ENCODE measurements at places on chromosomes 7 and 10.

GRCh38 chr7:87528730-87529129 lies 53.2 kb upstream of the ABCB4 start:
- DNase-seq: no peak

DNA sequence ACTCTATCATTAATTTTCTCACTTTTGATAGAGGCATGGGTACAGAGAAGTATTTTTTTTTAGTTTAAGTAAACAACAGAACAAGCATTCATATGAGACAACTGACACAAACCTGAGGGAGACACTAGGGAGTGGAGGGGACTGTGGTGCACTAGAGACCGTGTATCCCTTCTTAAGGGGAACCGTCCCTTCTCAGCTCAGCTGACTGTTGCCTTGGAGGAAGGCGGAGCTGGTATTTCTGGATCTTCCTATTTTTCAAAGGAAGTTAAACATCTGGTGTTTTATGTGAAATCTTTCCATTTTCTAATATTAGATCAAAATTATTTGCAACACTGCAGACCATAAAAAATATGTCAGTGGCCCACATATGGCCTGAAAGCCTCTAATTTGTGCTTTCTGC lies 113.6 kb upstream of the MACROH2A2 start:
- no peak for DNase-seq

GRCh38 chr7:34837316-34837715 lies 179.3 kb downstream of the NPSR1 start:
- DNase-seq: no peak

DNA sequence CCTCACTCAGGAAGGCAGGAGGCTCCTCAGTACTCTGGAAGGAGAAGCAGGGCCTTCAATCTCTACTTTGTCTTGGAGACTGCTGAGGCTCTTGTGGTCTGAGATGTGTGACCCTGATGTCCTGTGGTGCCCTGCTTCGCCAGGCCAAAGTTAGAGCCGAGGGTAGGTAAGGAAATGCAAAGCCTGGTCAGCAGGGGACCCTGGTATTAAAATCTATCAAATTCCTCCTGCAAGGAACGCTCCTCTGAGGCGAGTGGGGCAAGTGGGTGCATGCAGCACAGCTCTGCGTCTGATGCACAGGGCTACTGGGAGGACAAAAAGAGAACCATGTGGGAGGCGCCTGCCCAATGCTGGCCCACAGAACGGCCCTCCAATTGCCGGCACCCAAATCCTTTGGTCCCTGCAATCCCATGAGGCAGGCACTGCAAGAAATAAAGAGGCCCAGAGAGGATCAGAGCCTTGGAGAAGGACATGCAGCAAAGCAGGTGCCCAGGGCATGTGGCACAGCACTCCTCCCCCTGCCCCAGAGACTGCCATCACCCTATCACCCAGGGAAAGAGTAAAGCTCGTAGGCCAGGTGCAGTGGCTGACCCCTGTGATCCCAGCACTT lies 23.1 kb upstream of the ZMIZ1 start:
- no peak for DNase-seq

GRCh38 chr10:74910241-74910975 lies 84.0 kb downstream of the KAT6B start:
- DNase-seq: no peak

DNA sequence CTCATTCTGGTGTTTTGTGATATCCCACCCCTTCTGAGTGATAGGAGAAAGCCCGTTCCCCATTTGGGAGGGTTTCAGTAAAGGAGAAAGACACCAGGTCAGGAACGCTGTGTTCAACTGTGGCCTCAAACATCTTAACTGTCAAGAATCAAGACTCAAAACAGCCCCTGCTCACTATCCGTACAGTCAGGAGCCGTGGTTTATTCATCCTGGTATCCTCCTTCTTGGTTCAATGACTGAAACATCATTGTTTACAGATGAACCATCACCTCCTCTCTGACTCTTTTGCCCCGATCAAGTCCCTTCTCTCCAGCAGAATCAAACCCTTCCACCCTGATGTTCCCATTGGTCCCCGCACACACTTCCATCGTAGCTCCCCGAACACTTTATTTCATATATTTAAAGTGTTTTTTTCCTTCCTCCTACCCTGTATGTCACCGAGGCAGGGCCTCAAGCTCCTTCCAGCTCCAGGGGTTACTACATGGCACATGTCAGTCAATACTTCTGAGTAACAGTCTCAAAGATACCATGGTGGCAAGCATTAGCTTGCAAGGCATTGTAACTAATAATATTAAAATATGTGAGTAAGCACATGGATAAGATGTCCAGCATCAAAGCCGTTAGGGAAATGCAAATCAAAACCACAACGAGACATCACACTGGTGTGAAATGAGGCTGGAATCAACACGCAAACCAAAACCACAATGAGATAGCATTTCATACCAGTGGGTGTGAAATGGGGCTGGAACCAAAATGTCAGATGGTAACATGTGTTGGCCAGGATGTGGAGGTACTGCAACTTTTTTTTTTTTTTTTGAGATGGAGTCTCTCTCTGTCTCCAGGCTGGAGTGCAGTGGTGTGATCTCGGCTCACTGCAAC lies 124.7 kb upstream of the C1QL3 start:
- no peak for DNase-seq

DNA sequence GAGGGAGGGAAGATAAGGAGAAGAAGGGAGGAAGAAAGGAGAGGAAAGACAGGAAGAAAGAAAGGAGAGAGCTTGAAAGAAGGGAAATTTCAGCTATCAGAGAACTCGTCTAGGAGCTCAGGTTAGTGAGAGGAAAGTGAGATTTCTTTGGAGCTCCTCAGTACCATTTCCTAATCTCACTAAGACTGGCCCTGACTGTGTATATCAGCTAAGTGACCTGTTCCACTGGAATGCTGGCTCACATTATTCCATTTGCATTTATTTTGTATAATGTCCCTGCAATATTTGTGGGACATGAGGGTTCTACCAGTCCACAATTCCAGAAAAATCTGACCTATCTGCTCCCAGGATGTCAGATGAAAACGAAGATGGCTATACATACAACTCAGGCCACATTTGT lies 114.7 kb upstream of the CELF2 start:
- no peak for DNase-seq

DNA sequence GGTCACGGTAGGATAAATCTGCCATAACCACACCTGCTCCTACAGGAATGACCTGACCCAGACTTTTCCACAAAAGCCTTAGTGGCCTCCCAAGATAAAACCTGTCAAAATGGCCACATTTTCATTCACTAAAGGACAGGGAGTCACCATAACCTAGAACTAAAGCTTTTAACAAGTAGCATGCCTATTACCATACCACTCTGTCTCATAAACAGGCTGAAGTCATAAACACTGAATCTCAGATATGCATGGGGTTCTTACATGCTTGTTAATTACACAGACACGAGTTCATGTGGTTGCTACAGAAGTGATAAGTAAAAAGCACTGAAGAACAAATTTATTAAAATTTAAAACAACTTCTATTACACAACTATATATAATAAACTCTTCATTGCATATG lies 56.0 kb downstream of the HIPK2 start:
- DNase-seq: no peak

GRCh38 chr10:117752103-117752502 lies 209.6 kb downstream of the EMX2 start:
- DNase-seq: no peak

DNA sequence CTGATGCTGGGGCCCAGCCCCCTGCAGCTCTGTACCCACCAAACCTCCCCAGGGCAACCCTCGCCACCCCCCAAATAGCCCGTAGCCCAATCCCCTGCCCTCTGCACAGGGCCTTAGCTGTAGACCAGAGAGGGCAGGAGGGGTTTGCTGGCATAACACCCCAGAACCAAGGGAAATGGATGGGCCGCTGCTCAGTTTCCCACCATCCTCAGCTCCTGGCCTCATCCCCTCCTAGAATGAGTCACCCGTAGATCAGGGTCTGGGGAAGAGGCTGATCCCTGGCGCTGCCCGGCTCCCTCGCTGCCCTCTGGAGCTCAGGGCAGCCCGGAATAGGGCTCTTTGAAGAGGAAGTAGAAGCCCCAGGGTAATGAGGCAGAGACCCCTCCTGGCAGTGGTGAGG lies 31.2 kb downstream of the LDB3 start:
- no peak for DNase-seq

GRCh38 chr7:127933146-127933545 lies 98.1 kb downstream of the LRRC4 start:
- DNase-seq: no peak

- no peak for DNase-seq
These were observed 21.6 kb upstream of the GIMAP2 start for GRCh38 chr7:150663802-150664494.

- no peak for DNase-seq
These were observed 67.5 kb upstream of the IGFBP3 start for GRCh38 chr7:45988405-45989057.

DNA sequence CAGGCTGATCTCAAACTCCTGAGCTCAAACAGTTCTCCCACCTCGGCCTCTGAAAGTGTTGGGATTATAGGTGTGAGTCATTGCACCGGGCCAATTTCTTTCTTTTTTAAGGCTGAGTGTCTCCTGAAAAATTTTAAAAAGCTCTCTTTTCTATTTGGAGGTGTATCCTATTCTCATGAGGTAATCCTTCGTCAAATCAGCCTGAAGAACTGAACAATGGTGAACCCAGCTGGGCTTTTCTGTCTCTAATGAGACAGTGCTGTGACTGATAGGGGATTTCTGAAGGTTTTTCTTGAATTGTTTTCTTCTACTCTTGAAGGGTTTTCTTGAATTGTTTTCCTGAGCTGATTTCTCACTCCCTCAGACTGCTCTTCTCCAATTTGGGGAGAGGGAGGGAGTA lies 30.9 kb upstream of the CALU start:
- no peak for DNase-seq

GRCh38 chr7:157684909-157685429 lies 348.2 kb downstream of the DNAJB6 start:
- DNase-seq: no peak

GRCh38 chr7:31782411-31782991 lies 95.5 kb downstream of the PPP1R17 start:
- DNase-seq: peak; percentile 59

DNA sequence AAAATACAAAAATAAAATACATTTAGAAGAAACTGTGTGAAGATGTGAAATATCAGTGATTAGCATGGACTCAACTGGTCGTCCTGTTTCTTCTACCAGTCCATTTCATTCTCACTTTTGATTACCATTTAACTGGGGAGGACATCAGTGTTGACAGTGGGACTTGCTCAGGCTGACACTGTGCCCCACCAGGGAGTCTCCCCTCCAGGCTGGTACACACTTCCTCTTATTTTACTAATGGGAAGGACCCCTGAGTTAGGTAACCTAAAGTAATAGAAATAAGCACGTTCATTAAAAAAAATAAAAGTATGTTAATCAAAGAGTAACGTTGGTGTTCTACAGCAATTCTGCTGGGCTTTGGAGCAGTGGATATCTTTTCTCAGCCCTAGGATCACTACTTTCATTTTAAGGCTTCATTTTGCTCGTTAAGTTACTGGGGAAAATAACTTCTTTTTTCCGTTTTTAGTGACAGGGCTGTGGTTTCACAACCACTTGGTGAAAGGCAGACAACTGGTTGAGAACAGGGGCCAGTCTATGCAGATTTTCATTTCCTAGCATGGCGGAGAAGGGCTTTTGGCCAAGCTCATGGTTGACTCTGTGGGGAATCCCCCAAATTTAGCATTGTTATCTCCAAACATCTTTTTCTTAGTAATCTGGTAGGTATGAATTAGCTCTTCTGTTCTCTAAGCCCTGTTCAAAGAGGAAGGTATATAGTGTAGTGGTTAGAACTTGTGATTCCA lies 2.1 kb downstream of the SNX10 start:
- DNase-seq: no peak

DNA sequence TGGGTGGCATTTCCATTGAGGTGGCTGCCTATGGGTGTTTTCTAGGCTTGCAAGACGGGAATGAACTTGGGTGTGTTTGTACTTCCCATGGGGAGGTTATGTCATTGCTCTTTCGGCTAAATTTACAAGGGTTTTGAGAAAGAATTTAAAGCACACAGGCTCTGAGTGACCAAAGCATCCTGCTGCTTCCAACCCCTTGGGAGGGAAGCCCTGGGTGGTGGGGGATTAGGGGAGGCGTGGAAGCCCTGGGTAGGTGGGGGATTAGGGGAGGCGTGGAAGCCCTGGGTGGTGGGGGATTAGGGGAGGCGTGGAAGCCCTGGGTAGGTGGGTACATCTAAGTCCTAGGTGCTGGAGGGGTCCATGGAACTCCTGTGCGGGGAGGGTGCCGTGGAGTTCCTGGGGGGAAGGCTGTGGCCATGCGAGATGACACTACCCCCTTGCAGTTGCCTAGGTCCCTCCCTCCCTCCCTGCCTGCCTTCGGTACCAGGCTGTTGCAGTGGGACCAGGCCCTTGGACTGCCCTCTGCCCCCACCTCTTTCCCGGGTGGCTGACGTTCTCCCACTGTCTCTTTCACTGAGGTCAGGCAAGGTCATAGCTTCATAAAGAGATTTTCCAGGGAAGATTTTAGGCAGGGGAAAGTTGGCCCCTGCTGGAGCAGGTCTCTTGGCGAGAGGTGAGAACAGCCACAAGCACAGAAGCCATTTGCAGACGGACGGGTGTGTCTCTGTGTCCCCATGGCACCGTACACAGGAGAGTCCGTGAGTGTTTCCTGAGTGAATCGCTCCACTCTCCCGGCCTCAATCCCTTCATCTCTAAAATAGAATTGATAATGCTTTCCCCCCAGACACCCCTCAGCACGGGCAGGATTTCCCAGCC lies 19.5 kb downstream of the PRF1 start:
- DNase-seq: no peak

- no peak for DNase-seq
These were observed 3.1 kb upstream of the ZNF12 start for GRCh38 chr7:6709808-6710207.

DNA sequence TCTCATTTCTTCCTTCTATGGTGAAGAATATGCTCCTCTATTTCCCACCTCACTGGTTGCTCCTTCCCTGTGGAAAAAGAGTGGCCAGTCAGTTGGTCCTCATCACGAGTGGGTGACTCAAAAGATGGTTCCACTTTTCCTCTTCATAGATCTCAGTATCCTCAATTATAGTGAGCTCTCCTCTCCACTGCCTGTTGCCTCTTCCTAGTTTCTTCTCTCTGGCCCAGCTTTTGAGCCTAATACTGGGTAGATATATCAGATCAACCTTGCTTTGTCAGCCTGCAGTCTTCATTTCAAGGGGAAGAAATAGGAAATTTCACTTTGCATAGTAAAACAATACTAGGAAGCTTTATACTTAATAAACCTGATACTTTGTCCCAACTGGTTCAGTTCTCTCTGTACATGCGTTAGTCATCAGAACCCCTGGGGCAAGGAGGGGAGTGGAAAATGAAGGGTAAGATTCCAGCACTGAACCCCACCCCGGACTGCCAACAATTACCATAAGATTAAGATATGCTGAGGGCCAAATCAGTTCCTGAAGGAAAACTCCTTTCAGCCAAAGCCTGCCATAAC lies 15.5 kb upstream of the WNT16 start:
- peak; percentile 68 for DNase-seq

DNA sequence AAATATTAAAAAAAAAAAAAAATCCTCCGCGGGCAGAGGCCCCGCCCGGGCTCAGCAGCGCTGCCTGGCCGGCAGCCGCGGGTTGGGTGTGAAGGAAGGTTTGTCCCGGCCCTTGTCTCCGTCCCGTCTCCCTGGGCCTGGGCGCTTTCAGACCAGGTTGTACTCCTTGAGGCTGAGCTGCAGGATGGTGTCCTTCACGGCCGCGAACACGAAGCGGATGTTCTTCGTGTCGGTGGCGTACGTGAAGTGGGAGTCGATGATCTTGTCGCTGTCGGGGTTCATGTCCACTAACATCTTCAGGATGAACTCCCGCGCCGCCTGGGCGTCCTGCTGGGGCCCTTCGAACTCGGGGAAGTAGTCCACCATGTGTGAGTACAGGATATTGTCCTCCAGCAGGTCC lies 123.7 kb upstream of the KCTD7 start:
- DNase-seq: no peak

GRCh38 chr7:99728615-99729014 lies 6.4 kb downstream of the CYP3A7 start:
- no peak for DNase-seq

Data from NCI-H2029 treated with DMSO at 0.1 percent for 48 hours (cell line).